Activated naive CD4-positive, alpha-beta T cell treated with anti-CD3 and anti-CD28 coated beads for 36 hours (primary cell): ENCODE measurements at places on chromosomes 16 and 17. TPM values are rescaled to one million over a fixed set of nuclear protein-coding genes. Genes with fewer than 3 reads are reported as not detected.

GRCh38 chr17:15051933-15052332, 213.2 kb downstream of the PMP22 start:
- no peak overlapping the region for H3K4me3 ChIP-seq
- no peaks in the 10 kb centered on the region for H3K4me1 ChIP-seq
- no peaks in the 10 kb centered on the region for H3K36me3 ChIP-seq
- no peak for DNase-seq

GRCh38 chr17:41434415-41434814, 6.4 kb downstream of the KRT38 start:
- H3K4me3 ChIP-seq, result no peak overlapping the region
- no peaks in the 10 kb centered on the region for H3K27me3 ChIP-seq
- H3K4me1 ChIP-seq, result peaks cover 5% of the 10 kb centered on the region
- no peak overlapping the region for H3K27ac ChIP-seq
- no peaks in the 10 kb centered on the region for H3K36me3 ChIP-seq

GRCh38 chr17:48487221-48487620, 43.6 kb downstream of the HOXB1 start:
- H3K27ac ChIP-seq, result no peak overlapping the region
- peaks cover 35% of the 10 kb centered on the region for H3K4me1 ChIP-seq
- no peaks in the 10 kb centered on the region for H3K36me3 ChIP-seq
- no peak overlapping the region for H3K4me3 ChIP-seq
- DNase-seq, result no peak

GRCh38 chr17:47934856-47935255, 6.5 kb upstream of the PNPO start:
- no peak for DNase-seq
- no peaks in the 10 kb centered on the region for H3K27me3 ChIP-seq
- no peak overlapping the region for H3K27ac ChIP-seq
- H3K36me3 ChIP-seq, result no peaks in the 10 kb centered on the region

DNA sequence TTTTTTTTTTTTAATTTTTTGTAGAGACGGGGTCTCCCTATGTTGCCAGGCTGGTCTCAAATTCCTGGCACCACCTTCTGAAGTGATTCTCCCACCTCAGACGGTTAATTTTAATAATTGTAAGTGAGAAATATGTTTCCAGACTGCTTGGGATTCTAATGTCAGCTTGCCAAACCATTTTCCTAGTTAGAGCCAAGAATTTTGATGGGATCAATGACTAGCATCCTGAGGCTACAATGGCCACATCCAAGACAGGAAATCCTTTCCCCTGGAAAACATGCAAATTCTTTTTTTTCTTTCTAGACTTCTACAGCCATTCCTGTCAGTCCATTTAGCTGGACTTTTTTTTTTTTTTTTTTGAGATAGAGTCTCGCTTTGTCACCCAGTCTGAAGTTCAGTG, 32.6 kb downstream of the IGF2BP1 start:
- peaks cover 2% of the 10 kb centered on the region for H3K27me3 ChIP-seq
- DNase-seq, result no peak
- H3K4me3 ChIP-seq, result no peak overlapping the region
- no peaks in the 10 kb centered on the region for H3K36me3 ChIP-seq
- peaks cover 4% of the 10 kb centered on the region for H3K4me1 ChIP-seq

The ABCA9 gene
- not detected for total RNA-seq
